Fibroblast of villous mesenchyme (primary cell): ENCODE measurements at places on chromosomes 12 and 14. TPM values are rescaled to one million over a fixed set of nuclear protein-coding genes. Genes with fewer than 3 reads are reported as not detected.

Gene GLIPR1L1
- total RNA-seq, result not detected in 2 replicates

Gene HSPA2
- total RNA-seq, result 83.4 and 165 TPM in 2 replicates

DNA sequence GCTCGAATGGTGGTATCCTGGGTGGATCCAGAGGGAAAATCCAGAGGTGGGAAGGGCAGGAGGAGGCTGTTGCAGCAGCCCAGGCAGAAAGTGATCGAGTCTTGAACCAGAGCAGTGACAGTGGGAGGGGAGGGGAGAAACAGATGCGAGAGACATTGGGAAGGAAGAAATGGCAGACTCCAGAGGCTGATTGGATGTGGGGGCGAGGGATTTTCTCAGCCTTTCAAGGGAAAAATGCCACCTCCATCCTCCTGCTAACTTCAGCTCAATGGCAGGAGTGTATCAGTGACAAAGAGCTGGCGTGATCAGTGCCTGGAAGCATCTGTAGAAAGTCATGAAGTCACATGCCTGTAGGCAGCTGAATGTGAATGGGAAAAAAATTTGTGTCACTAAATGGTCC is 38.6 kb upstream of the NRXN3 start:
- DNase-seq, result no peak

Gene PPP1R1A
- not detected in 2 replicates for total RNA-seq
